ENCODE measurements at places on chromosomes 7 and 10.

DNA sequence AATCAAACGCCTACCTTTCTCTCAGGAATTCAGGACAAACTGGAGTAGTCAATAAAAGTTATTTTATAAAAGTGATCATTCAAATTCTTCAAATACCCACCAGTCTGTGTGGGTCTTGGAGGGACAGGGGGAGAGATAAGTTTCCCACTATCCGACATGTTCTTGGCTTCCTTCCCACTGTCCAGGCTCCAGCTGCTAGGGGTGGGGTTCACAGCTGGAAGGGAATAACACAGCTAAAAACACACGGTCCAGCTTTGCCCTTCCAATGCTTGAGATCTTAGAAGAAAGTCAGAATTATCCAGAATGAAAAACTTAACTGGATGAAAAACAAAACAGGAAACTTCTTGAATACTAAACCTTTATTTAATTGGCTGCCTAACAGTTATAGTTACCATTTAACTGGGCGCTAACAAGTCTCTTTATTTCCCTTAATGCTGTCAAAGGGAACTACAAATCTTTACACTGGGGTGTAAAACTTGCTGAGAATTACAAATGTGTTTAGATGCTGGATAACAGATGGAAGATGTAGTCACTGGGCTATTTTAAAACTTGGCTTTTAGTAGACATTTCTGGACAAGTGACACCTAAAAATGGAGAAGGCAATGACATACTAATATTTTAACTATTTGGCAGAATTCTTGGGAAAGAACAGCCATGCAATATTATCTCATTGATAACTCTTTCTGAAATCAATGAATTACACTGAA, 172.8 kb upstream of the IMMP2L start:
- DNase-seq: no peak

GRCh38 chr10:107899075-107899474, 734.6 kb upstream of the SORCS1 start:
- DNase-seq: no peak

DNA sequence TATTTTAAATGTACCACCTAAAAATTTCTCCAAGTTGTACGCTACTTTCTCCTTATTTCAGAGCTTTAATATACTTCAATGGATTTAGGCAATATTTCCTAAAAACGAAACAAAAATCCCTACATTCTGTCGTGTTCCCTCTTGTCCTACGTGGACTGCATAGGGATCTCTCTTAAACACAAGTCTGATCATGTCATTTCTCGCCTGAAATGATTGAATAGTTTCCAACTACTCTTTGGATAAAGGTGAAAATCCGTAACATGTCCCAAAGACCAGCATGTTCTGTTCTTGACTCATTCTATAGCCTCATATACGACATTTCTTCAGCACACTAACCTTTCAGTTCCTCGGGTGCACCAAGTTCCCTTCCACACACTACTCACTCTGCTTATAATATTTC, 17.7 kb upstream of the TPK1 start:
- no peak for DNase-seq

GRCh38 chr7:151686826-151687225, 167.1 kb upstream of the RHEB start:
- DNase-seq: no peak

- DNase-seq: no peak
Observed at GRCh38 chr7:120792861-120793130, 65.1 kb downstream of the TSPAN12 start.

- DNase-seq: no peak
Observed at GRCh38 chr10:82692458-82692857, 817.5 kb downstream of the NRG3 start.

DNA sequence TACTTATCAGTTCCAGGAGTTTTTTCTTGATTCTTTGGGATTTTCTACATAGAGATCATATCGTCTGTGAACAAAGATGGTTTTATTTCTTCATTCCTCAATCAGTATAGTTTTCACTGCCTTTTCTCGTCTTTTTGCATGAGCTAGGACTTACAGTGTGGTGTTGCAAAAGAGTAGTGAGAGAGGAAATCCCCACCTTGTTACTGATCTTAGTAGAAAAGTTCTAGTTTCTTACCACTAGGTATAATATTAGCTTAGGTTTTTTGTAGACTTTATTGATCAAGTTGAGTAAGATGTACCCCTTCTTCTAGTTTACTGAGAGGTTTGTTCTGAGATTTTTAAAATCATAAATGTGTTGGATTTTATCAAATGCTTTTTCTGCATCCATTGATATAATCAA, 123.3 kb downstream of the TMEM26 start:
- no peak for DNase-seq
